Astrocyte (in vitro differentiated cells and primary cell): ENCODE measurements at places on chromosomes 16 and 17.
A peak's percentile ranks its signal among the peaks of the same experiment; 100 is the strongest.

- no peak for DNase-seq
Measured at GRCh38 chr16:22632606-22633005, 121.9 kb downstream of the NPIPB5 start.

DNA sequence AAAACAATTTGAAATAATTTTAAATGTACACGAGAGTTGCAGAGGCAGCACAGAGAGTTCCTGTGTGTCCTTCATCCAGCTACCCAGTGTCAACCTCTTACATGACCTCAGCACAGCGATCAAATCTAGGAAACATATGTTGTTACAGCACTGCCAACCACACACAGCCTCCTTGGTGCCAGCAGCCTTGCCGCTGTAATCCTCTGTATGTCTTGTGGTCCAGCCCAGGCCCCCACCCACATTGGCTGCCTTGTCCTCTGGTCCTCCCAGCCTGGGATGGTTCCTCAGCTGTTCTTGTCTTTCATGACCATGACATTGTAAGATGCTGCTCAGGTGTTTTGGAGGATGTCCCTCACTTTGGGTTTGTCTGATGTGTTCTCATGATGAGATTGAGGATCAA is 178.0 kb downstream of the RPTOR start:
- DNase-seq: no peak

DNA sequence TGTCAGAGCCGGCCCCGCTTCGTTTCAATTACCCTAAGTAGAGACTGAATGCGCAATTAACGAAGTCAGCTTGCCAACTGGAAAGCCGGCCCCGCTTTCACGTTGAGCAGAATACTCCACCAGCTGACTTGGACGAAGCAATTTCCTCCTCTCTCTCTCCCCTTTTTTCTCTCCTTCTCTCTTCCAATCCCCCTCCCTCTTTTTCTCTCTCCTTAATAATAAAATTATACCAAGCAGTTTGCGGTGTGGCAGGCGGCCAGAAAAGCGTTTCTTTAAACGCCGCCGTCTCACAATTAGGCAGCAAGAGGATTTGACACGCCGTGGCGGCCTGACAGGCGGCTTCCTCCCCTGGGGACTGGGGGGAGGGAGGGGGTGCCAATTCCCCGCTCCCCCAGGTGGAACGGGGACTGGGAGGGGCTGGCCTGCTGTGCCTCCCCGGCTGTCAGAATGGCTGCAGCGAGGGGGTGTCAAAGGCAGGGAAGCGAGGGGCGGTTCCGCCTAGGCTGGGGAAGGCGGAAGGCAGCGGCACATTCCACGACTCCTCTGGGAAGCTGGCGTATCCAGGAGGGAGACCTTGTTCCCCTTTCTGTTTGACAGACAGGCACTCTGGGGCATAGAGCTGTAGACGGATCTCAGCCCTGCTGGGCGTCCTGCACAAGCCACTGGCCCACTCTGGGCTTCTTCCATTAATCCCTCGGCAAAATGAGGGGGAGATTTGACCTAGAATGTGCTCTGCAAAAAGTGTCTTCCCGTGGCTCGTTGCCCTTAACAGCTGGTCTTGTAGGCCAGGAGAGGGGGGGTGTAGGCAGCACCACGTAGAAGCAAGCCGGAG is 52.7 kb downstream of the SREBF1 start:
- DNase-seq: peak; percentile 70

DNA sequence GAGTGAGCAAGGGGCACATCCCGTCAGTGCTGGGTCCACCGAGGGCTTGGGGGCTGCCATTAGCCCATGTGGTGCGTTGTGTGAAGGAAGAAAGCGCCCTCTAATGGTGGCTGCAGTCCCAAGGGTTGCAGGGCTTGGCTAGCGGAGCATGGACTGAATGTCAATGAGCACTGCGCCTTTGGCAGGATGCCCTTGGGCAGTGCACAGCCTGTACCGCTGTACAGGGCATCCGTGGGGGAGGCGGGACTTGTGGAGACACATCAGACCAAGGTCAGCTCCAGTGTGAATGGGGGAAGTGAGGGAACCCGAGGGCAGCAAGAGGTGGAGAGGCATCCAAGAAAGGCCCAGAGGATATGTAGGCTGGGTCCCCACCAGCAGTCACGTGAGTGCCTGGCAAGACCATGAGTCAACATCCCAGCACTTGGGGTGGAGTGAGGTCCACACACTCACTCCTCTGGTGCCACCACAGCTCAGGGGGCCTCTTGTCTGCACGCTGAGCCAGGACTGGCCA is 75.5 kb upstream of the MED9 start:
- DNase-seq: peak; percentile 23

DNA sequence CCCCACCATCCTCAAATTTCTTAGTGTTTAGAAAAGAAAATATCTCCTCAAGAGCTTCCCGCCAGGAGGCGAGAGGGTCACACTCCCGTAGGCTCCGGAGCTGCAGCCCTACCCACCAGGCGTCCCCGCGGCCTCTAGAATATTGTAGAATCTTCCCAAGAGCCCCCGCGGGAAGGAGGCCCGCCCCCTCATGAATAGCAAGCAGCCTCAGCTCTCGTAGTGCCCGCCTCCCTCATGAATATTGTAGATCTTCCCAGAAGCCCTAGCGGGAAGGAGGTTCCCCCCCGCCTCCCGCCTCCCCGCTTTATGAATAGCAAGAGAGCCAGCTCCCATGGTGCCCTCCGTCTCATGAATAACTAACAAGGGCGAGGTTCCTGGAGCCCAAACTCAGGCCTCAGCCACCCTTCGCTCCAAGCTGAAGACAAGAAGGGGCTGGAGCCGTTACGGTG is at the start of gene FBXO47:
FBXO47 (minus strand) TSS at position 114 of the 449 bp plus-strand sequence. CDS start 4,378 bp downstream, outside the sequence.
- DNase-seq: peak; percentile 77

GRCh38 chr16:69482410-69482991 is 58.1 kb downstream of the CYB5B start:
- DNase-seq: peak; percentile 58

- DNase-seq: no peak
Measured at GRCh38 chr17:43917348-43918025, 10.2 kb upstream of the MPP2 start.

DNA sequence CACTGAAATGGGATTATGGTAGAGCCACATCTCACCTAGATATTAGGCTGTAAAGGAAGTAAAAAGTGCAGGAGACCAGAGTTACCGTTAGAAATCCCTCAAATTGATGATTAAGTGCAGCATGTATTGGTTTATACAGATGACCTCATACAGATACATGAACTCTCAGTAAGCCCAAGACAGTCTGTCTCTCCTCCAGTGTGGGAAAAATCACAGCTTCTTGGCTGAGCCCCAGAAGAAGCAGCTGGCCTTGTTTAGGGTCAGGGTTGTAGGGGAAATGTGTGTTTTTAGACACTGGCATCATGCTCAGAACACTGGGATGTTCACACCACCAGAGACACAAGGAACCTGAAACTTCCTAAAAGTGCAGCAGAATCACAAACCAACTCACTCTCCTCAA is 135.9 kb downstream of the KATNIP start:
- DNase-seq: peak; percentile 26
